Nephron progenitor cell (in vitro differentiated cells): ENCODE measurements at places on chromosomes 1 and 21.

DNA sequence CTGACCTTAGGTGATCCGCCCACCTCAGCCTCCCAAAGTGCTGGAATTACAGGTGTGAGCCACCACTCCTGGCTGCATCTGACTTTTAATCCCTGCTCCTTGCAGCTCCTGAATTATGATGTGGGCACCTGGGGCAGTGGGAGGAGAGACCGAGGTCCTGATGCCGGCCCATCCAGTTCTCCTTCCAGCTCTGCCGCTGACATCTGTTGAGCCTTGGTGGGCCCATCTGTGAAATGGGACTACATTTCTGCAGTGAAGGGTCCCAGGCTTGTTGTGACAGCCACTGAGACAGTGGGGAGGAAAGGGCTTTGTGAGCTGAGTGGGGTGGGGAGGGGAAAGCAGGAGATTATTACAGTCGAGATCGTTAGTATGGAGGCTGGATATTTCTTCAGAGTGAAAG is 11.8 kb downstream of the PLA2G2F start:
- no peak for DNase-seq

DNA sequence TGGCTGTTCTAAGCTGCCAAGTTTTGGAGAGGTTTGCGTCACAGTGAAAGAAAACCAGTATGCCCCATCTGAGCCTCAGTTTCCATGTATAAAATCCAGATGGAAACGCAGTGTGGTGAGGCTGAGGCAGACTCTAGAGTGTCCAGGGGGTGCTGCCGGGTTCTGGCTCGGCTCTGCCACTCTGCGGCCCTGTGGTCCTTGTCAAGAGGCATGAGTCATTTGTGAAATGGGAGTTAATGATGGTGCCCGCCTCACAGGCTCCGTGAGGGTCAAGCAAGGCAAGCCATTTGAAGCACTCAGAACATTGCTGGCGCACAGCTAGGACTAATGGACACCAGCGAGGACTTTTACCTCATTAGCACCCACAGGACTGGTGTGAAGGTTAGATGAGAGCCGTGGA is 214.3 kb downstream of the PTPRU start:
- DNase-seq: no peak

DNA sequence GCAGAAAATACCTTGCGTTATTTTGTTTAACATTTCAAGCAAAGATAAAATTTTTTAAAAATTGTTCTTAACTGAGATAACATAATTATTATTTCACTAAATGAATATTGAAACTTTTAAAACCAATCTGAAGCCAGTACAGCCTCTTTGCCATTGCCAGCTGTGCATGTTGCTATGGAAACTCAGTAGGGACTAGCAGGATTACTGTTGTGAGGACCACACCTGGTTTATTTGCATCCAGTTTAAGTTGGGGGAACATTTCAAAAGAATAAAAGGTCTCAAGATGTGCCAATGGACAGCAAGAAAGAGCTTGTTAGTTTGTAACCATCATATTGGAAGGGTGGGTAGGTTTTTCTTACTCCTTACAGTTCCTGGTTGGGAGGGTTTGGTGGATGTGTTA is 80.7 kb downstream of the POU2F1 start:
- DNase-seq: no peak

DNA sequence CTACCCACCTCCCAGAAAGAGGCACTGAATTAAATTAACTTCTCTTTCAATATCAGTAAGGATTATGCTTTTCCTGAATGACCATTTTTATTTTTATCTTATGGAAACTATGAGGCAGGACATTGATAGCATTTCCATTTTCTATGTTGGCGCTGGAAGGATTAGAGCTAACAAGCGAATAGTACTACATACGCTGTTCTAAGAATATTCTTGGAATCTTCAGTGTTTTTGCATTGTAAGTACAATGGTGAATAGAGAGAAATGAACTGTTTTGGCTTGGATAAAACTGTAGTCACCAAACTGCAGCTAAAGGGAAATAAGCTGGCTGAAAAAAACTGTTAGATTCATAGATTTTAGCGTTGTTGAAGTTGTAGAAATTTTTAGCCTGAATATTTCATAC is 779.0 kb upstream of the ADGRL4 start:
- DNase-seq: no peak

DNA sequence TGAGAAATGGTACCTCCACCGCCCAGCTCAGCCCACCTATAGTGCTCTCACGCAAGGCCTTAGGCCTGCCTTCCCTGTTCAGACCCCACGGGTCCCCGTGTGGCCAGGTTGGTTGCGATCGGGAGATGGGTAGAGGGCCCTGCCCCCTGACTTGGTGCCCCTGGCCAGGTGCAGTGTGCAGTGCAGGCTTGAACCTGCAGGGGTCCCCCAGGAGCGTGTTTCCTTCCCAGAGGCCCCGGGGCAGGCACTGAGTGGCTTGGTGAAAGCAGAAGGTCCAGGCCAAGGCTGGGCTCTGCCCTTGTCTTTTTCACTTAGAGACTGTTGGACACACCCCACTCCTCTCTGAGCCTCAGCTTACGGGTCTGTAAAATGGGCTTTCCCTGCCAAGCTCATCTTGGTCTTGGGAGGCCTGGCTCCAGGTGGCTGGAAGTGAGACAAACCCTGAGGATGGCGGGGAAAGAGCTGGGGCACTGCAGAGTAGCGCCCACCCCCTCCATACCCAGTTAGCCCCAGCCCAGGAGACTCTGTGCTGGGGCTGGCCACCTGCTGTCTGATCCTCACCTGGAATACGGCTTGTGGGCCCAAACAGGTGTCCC is 9.3 kb upstream of the HES5 start:
- DNase-seq: no peak

DNA sequence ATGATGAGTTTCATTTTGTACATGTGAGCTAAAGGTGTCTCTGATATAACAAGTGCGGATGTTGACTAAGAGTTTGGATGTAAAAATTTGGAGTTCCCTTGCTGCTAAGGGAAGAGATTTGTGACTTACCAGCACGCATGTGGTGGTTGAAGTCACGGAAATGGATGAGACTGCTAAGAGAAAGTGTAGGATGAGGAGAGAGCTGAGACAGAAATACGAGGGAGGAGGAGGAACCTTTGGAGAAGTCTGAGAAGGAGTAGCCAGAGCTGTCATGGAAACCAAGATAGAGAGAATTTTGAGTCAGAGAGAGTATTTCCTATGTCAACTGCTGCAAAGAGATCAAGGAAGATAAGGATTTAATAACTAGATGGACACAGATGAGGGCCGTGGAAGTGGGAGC is 106.5 kb upstream of the COL24A1 start:
- no peak for DNase-seq

GRCh38 chr1:7549277-7550161 is 221.6 kb upstream of the VAMP3 start:
- DNase-seq: no peak

DNA sequence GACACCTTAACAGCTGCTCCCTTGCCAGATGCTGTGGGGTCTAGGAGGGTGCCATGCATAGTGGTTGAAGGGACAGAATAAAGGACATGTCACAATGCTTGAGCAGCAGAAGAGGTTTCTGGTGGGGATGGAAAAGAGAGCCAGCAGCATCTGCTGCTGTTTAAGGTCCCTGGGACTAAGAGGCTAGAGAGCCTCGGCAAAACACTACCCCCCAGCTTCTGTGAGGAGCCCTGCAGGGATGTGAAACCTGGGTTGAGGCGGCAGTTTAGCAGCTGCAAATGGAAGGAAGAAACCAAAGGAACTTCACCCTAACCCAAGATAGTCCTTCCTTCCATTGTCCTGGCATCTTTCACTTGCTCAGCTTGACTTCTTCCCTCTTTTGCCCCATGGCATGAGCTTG is 39.4 kb downstream of the PLXNA2 start:
- DNase-seq: no peak
